Fibroblast of skin of abdomen (primary cell): ENCODE measurements at places on chromosomes 4 and X.
A peak's percentile ranks its signal among the peaks of the same experiment; 100 is the strongest.

GRCh38 chr4:177505171-177505615 is 63.0 kb upstream of the AGA start:
- DNase-seq: no peak

- DNase-seq: peak; percentile 6
Observed at GRCh38 chrX:30615229-30615628, 37.7 kb upstream of the TASL start.

GRCh38 chrX:13716455-13716854 is 18.0 kb downstream of the TRAPPC2 start:
- no peak for DNase-seq

- no peak for DNase-seq
Observed at GRCh38 chrX:6002056-6002455, 226.6 kb downstream of the NLGN4X start.

- no peak for DNase-seq
Observed at GRCh38 chr4:36072529-36072928, 171.8 kb downstream of the ARAP2 start.

DNA sequence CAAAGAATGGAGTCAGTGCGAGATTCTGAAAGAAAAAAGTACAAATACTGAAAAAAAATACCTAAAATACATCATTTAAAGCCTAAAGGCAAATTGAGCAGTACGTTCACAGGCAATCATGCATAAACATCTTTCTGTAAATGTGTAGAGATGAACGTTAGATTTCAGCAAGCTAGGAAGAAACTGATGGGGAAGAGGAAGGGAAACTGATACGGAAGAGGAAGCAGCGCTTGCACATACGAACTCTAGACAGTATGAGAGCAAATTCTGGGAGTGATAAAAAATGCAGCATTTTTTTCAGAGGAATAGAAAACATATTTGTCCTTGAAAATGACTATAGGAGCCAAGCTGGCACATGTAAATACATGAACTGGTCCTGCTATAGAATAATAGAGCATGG is 9.4 kb downstream of the ANKRD50 start:
- no peak for DNase-seq

DNA sequence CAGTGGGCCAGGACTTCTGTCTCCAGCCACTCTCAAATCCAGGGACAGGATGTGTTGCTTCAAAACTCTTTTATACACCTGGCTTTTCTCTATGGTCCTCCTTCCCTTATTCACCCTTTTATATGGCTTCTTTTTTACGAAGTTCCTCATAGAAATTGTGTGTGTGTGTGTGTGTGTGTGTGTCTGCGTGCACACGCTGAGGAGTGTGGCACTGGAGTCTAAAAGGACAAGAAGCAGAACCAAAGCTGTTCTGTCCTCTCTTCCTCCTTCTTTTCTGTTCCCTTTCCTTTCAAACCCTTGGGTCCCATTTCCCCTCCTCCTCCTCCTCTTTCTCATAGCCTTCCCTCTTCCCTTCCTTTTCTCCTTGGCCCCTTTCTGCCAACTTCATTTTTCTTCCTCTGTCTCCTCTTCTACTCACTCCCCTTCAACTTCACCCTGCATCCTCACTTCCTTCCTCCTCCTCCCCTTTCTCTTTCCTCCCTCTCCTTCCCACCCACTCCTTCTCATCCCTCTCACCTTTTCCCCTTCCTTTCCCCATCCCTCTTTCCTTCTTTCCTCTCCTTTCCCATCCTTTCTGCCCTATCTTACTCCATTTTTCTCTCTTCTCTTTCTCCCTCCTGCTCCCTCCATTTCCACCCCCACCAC is 360.5 kb downstream of the MID1IP1 start:
- no peak for DNase-seq
